Activated CD4-positive, alpha-beta T cell treated with anti-CD3 and anti-CD28 coated beads for 4 hours (primary cell): ENCODE measurements at places on chromosomes 3 and 15.

- no peak for DNase-seq
These were observed 287.5 kb downstream of the MAGI1 start for GRCh38 chr3:65751123-65751700.

DNA sequence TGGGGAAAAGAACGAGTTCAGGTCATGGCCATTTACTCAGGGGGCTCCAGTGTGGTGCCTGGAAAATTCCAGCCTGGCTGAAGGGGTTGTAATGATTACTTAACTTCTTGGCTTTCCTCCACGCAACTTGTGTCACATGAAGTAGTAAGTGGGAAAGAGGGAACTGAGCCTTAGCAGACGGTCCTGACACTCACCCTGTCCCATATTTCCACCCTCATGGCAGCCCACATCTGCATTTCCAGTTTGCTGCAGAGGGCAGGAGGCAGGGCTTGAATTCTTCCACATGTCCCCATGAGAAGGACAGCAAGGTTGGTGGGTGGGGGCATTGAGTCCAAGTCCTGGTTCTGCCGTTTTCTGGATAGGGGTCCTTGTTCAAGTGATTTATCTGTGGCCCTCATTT is 7.8 kb upstream of the CAMP start:
- no peak for DNase-seq

DNA sequence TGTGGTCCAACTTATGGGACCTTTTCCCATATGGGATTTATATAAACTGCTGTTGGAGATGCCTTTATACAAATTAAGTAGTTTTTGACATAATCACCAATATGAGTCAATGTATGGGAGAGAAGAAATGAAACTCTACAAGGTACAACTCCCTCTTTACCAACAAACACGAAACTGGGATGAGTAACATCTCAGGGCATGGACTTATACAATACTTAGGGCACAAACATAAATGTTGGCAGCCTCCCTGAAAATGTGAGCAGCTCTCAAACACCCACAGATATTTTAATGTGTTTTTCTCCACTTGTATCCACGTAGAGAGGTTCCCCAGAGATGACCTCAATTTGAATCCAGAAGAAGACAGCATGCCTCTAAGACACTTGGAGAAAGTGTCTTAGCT is 161.6 kb downstream of the MAGI1 start:
- DNase-seq: no peak

DNA sequence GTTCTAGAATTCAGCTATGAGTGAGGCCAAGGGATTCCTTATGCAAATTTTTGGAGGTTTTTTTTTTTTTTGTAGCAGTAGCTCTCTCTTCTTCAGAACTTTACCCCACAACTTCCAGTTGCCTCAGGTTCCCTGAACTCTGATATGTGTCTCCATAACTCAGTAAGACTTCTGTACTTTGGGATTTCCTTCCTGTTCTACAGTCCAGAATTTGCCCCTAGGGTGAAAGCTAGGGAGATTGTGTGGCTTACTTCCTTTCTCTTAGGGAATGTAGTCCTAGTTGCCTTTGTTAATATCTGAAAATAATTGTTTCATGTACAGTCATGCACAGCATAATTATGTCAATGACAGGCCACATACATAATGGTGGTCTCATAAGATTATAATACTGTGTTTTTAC is 30.8 kb downstream of the LRRC28 start:
- no peak for DNase-seq

DNA sequence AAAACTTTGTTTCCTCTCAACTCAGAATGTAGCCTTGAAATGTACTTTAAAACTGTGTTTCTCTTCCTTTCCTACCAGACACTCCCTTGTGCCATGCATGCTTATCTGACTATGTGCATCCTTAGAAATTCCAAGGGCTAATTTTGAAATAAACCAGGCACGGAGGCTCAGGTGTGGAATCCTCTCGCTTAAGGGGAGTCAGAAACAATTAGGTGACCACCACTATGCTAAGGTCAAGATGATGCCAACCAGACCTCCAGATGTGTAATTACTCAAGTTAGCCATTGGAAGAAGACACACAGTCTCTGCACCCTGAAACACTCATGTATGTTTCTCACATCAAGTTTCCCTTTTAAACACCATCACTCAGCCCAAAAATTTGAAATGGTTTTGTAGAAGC is 572.1 kb downstream of the VGLL3 start:
- DNase-seq: no peak

- no peak for DNase-seq
These were observed 492 bp upstream of the MOBP start for GRCh38 chr3:39466988-39467387.

DNA sequence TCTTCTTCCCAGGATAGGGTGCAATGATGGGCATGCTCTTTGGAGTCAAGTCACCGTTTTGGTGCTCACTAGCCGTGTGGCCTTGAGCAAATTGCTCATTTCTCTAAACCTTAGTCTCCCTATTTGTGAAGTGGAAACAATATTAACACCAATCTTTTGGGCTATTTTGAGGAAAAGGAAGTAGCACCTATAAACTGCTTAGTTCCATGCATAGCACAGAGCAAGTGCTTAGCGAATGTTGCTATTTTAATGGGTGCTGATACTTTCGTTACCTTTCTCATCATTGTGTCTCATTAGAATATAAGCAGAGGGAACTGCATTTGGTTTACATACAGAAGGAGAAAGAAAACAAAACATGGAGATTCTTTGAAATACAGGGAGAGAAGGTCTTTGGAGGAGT is 66.1 kb downstream of the BOC start:
- DNase-seq: no peak

GRCh38 chr15:73685981-73686380 is 1.8 kb downstream of the CD276 start:
- DNase-seq: no peak

GRCh38 chr15:67114846-67115585 is 49.6 kb downstream of the SMAD3 start:
- DNase-seq: no peak

DNA sequence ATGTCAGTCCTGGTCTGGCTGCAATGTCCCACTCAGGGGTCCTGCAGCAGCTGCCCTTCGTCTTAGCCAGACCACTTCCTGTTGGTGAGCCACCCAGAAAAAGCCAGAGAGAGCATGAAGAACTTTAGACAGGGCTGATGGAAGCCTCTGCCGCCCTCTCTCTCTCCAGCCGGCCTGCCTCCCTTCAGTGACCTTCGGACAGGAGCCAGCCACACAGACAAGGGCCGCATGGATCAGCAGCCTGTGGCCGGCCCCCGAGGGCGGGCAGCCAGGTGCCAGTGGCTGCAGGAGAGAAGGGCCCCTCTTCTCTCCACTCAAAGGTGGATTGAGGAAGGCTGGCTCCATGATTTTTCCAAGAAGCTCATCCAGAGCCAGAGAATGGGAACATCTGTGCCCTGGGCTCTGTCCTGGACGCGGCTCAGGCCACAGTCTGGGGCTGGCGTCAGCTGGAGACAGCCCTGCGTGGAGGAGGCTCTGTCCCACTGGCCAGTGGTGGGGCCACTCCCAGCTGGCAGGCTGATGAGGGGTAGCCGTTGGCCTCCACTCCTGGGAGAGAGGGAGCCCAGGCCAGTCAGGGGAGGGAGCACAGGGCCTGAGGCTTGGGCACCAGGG is 42.9 kb downstream of the ISG20 start:
- no peak for DNase-seq

DNA sequence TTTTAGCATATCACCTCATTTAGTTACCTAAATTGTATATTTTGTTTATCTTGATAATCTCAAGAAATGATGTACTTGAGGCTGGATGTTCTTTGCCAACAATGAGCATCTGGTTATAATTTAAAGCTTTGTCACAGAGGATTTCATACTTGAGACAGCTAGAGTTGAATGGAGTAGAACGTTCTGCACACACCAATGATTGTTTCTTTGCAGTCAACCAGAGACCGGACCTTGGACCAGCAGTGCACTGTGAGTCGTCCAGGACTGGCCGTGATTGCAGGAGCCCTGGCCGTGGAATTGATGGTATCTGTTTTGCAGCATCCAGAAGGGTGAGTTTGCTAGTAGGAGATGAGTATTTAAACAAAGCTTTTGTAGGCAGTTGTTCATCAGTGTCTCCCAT is 90.4 kb downstream of the ATG7 start:
- no peak for DNase-seq

DNA sequence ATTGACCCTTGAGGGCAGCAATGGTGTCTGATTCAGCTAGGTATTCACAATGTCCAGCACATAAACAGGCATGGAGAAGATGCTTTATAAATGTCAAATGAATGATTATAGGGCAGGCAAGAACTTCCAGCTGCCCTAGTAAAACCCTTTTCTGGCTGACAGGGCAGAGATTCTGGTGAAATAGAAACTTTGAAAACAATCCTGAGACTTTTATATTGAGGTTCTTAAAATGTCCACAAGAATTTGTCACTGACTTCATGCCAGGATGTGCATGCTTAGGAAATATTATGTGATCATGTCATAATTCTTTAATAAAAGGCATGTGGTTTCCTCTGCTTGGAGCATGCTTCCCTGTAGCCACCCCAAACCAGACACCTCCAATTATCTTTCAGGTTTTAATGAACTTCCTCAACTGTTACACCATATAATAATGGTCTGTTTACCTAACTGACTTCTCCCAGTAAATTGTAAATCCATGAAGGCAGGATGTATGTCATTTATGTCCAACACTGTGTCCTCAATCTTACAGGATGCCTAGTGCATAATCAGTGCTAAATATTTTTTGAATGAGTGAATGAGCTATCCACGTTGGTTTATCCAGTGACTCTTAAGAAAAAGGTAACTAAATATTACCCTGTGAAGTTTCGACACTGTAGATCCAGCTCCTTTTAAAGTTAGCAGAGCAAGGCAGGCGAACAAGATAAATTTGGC is 43.4 kb upstream of the CLRN1 start:
- no peak for DNase-seq

DNA sequence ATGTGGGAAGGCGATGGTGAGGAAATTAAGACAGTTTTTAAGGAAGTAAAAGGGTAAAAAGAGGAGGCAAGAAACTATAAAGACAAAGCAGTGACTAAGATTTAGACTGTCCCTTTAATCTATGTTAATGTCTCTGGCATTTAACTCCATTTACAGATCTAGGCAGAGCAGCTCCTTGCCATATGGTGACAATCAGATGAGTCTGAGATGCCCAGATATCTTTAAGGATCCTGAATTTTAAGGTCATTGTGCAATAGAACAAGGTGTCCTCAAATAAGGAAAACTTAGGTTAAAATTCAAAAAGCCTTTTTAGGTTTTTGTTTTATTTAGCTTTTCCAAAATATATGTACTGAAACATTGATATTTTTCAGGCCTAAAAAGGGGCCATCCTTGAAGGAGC is 24.1 kb downstream of the RASGRP1 start:
- no peak for DNase-seq

DNA sequence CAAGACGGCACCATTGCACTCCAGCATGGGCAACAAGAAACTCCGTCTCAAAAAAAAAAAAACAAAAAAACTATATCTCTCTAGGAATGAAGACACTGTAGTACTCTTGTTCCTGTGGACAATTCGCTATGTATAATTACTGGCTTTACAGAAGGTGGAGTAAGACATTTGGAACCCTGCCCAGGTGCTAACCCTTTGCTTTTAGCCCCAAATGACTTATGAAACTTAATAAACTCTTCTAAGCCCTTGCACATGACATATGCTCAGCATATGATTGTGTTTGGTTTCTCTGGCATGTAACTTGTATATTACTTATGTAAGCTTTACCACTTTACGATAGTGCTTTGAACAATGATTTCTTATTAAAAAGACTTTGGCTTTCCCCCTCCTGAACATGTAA is 27.3 kb upstream of the PRTG start:
- DNase-seq: no peak

GRCh38 chr3:170976190-170976519 is 50.4 kb downstream of the SLC2A2 start:
- no peak for DNase-seq

DNA sequence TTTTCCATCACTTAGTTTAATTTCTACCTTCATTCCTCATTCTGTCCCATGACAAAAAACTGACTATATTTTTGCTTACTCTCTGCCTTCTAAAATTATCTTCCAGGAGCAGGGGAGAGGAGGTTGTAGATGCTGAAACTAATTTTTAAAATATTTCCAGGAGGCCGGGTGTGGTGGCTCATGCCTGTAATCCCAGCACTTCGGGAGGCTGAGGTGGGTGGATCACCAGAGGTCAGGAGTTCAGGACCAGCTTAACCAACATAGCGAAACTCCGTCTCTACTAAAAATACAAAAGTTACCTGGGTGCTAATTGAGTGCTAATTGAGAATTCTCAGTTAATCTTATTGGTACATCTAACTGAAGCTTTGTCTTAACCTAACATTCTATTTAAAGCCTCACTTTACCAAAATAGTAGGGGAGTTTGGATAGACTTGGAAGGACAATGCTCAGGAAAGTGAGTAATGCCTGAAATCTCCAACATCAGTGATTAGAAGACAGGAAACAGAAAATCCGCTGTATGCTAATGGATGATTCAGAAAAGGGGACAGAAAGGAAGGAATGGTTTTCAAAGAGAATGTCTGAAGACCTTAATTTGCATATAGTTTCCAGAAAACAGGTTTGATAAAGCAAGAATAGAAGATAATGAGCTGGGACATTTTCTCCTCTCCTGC is 336.1 kb downstream of the GBE1 start:
- no peak for DNase-seq

DNA sequence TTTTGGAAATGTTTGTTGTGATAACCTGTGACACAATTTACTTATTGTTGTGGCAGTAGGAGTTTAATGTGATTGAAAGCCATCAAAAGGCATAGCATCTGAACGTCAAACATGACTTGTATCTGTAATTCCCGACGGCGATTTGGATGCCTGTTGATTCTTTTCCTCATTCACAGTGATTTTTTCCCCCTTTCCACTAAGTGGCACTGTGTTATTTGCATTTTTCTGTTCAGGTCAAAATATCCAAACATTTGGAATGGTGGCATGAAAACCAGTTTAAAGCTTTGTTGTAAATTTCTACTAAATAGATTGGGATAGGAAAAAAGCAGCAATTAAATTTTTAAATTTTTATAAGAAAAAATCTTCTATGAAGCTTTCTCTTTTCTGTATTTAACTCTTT is 259.9 kb upstream of the KCNH8 start:
- no peak for DNase-seq

DNA sequence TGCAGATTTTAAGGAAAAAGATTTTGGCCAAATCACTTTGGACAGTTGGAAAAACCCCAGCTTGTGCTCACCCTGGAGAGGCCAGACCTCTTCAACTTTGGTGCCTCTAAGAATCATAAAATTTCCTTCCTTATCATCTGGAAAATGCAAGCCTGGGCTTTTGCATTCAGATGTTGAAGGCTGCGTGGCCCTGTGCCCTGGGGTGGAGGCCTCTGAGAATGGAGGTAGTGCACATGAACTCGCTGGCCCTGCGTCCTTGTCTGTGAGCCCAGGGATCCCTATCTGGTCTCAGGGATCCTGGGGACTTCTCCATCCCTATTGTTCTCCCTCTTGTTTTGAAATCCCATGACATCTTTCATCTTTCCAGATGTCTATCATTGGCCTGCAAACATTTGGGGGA is 64.6 kb upstream of the ARNT2 start:
- DNase-seq: no peak

DNA sequence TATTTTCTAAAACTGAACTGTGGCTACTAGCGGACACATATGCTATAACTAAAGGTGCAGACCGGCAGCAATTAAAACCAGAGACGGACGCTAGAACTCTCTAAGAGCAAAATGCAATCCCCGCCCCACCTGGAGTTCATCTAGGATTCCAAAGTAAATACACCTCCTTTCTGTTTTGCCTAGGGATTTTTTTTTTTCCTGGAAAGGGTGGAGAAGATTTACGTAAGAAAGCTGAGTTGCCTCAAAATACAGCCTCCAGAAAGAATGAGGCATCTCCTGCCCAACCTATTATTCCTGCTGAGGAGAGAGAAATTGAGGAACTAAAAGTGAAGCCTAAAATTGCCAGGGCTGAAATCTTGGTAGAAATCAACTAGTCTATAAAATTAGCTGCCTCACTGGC is 150.2 kb downstream of the TP63 start:
- DNase-seq: no peak

- no peak for DNase-seq
These were observed 26.5 kb downstream of the PPP2R3A start for GRCh38 chr3:135992072-135992471.
